ENCODE measurements at places on chromosomes 16 and 17.

GRCh38 chr16:23699100-23699499 is 13.9 kb downstream of the ERN2 start:
- peak; percentile 90 for DNase-seq

GRCh38 chr17:67931227-67931626 is 65.0 kb downstream of the C17orf58 start:
- DNase-seq: no peak

GRCh38 chr16:23502466-23502865 is 7.8 kb downstream of the GGA2 start:
- DNase-seq: no peak

DNA sequence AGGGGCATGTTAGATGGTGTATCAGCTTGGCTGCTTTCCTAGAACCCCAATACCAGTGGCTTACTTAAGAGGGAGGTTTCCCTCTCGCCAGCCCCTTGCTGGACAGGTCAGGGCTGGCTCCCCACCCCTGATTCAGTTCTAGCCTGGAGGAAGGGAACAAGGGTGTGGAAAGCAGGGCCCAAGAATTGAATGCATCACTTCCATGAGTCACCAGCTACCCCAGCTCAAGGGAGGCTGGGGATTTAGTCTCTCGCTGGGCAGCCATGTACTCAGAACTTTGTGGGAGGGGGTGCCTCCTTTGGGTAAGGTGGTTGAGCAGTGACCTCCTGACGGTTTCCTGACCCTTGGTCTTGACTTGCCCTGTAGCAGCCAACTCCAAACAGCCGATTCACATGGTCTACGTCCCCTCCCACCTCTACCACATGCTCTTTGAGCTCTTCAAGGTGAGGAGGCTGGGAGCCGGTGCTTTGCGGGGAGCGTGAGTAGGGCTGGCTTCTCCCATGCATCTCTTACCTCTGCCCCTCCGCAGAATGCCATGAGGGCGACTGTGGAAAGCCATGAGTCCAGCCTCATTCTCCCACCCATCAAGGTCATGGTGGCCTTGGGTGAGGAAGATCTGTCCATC is 12.8 kb downstream of the PDK2 start:
- DNase-seq: no peak

DNA sequence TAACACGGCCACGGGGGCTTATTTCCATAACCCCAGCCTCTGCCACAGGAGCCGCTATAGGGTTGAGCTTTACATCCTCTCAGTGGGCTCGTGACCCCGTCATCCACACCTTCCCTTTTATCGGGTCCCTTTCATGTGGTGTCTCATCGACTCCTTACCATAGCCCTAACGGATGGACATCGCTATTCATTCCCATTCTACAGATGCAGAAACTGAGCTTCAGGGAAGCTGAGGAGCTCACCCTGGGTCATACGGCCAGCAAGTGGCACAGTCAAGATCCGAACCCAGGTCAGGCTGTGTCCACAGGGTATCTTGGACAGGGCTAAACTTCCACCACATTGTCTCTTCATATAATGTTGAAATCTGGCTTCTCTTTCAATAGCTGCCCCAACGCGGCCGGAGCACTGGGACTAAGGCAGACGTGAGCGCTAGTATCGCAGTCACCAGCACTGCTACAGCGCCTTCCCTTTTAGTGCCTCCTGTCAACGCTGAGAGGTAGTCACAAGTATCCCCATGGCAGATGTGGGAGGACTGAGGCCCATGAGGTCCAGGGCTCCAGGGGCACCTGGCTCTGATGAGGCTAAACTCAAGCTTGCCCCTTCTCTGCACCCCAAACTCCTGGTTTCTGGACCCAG is 50.8 kb downstream of the SOCS1 start:
- no peak for DNase-seq

DNA sequence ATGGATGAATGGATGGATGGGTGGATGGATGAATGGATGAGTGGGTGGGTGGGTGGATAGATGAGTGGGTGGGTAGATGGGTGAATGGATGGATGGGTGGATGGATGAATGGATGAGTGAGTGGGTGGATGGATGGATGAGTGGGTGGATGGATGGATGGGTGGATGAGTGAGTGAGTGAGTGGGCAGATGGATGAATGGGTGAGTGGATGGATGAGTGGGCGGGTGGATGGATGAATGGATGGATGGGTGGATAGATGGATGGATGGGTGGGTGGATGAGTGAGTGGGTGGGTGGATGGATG is 6.4 kb upstream of the KATNB1 start:
- no peak for DNase-seq

DNA sequence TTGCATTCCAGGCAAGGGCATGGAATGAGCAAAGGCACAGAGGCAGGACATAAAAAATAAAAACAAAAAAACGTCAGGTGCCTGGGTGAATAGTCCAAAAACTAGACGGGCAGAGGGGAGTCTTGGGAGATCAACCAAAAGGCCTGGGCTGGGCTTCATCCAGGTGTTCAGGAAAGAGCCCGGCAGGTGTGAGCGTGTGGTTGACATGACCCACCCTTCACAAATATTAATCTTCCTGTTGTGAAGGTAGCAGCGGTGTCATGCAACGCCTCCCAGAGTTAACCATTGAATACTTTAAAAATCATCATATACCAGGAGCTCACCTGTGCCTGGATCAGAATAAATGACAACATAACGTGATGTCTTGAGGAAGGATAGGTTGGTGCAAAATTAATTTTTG is 90.6 kb downstream of the USP22 start:
- DNase-seq: peak; percentile 51

DNA sequence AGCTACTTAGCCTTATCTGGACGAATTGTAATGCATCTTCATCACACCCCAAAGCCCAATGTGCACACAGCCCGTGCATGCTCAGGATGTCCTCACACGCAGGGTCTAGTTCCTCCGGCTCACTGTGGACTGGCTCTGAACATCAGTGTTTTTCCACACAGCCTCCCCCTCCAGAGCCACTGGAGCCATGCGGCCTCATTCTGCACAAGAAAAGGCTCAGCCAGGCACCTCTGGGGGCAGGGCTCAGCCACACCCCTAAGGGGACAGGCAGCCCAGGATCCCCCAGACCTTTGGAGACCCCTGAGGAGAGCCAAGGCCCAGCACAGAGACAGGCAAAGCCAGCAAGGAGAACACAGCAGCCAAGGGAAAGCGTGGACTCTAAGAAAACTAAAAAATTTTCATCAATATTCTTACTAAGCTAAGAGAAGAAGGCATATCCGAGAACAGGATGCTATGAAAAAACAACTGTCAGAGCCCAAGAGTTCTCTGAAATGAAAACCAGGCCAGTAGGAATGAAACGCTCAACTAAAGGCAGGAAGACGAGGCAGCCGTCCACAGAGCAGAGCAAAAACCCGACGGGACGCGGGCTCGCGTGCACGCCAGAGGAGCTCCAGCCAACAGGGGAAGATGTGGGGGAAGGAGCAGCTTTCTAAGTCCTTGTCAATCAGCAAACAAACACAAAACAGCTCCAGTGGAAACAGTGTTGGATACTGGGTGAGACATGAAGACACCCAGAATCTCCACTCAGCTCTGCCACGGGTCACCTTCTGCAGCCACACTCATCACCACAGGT is 34.5 kb downstream of the MAP1LC3B start:
- DNase-seq: no peak

DNA sequence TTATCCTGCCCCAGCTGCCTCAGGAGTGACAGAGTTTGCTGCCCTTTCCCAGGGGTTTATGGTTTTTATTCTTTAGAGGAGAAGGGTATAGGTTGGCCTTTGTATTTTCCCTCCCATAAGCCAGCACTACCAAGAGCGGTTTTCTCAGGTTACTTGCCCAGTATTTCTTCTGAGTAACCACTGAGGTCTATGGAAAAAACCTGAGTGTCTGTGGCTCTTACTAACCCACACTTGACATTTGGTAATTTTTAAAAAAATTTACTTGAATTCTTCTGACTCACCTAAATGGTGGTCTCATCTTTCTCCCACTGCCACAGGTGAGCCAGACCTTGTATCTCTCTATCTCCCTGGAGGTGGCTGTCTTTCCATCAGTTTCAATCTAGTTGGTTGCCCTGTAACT is 6.0 kb downstream of the SLC7A6 start:
- no peak for DNase-seq

GRCh38 chr16:16036359-16036792 is 87.0 kb downstream of the ABCC1 start:
- DNase-seq: no peak

- DNase-seq: peak; percentile 71
These were observed 167.3 kb upstream of the GSE1 start for GRCh38 chr16:85445779-85446222.

DNA sequence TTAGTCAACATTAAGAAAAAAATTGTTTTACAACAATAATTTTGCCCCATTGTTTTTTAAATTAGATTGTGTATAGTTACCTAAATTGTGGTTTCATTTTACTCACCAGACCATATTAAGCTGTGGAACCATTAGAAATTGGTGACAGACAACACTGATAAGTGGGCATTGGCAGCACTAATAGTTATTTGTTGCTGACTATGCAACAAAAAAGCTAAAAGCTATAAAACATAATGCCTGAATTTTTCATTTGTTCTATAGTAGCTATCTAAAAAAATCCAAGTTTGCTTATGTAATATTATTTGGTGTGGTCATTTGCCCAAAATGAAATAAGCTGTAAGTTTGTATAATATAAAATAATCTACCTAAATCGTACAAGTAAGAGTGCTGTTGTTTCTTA is 13.7 kb upstream of the VWA3A start:
- no peak for DNase-seq

DNA sequence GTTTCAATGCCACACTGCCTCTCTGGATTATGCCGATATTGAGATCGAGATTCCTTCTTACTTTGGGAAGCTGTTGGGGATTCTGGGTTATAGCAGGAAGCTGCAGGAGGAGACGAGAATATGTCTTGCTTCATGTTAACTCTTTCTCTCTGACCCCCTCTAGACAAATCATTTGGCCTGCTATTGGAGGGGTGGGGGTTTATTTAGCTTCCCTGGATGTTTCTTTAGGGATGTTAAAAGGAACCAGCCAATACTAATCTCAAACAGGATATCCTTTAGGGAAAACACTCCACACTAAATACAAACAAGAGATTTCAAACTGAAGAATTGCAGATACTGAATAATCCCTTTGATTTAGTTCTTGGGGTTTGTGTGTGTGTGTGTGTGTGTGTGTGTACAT is 102.6 kb downstream of the TMEM100 start:
- no peak for DNase-seq

DNA sequence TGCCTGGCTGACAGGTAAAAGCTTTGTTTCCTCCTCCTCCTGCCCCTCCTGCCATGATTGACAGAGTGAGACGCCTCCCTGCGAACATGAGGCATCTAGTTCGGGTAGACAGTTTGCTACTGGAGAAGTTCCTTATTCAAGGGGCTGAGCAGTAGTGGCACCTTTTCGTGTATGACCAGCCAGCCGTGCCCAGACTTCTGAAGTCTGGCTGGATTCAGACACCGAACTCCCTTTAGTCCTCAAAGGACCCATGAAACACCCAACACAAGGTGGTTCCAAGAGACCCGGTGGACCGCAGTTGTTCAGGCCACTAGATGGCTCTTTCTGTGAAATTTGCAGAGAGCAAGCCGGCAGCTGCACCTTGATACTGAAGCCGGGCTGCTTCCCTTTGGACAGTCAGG is 192.8 kb downstream of the XYLT1 start:
- DNase-seq: peak; percentile 76

- peak; percentile 52 for DNase-seq
These were observed 645 bp upstream of the GFOD2 start for GRCh38 chr16:67719778-67720144.

GRCh38 chr16:27628241-27628942 is 78.4 kb downstream of the KATNIP start:
- DNase-seq: peak; percentile 62

- peak; percentile 34 for DNase-seq
These were observed 23.8 kb upstream of the EIF1 start for GRCh38 chr17:41664587-41665565.

GRCh38 chr17:9208381-9209105 is 187.2 kb downstream of the NTN1 start:
- DNase-seq: no peak

DNA sequence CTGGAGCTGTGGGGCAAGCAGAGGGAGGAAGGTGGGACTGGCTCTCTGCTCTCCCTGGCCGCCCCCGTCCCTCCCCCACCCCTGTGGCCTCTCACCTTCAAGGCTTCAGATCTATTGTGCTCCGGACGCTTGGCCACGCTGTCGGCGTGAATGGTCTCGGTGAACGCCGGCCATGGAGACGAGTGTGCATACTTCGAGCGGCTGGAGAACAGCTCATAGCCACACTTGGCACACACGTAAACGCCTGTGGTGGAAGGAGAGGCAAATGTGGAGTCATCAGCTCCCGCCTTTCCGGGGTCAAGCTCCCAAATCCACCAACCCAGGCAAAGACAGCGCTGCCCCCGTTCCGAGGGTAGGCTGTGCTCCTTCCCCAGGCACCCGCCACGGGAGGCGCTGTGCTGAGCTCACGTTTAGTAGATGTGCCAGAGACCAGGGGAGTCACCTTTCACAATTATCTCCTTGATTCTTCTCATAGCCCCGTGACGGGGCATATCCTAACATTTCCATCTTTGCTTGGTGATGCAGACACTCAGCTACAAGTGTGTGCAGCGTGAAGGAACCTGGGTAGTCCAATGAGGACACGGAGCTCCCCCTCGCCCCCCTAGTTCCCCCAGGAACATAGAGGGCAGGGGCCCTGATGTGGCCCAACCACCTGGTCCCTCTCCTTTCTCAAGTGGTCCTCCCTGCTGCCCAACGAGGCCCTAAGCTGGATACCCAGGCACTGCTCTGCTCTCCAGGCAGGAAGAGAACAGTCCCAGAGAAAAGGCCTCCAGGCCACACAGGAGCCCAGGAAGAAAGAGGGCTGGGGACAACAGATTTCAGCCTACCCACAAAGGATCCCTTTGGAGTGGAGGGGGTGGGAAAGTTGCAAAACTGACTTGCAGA is 1.6 kb downstream of the MSRB1 start:
- peak; percentile 46 for DNase-seq

DNA sequence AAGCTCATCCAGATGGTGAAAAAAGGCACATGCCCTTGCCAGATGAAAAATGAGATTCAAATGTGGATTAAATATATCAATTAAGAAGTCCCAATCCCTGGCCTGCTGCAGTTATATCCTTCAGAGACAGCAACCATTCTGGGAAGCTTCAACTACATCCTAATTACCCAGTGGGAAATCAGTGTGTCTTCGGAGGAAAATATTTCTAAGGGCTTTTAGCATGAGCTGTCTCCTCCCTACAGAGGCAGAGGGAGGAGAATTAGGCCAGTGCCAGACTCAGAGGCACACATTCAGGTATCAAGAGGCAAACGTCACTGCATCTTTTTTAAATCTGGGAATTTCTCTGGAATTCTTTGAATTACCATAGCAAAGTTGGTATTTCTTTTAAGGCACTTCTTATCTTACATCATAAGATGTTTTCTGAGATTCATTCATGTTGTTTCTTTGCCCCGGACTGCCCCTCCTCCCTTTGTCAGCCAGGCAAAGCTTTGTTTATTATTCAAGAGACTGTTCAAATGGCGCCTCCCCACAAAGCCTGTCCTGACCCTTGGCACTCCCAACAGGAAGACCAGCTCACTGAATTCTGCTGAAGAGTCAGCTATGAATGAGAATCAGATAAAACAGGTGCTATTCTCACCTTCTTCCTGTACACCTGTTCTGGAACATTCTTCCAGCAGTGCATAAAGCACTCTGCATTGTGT is 38.3 kb upstream of the SMPD3 start:
- peak; percentile 68 for DNase-seq

- DNase-seq: no peak
These were observed 15.9 kb downstream of the MINK1 start for GRCh38 chr17:4849011-4849536.

- no peak for DNase-seq
These were observed 466.3 kb downstream of the SOX9 start for GRCh38 chr17:72587156-72587555.

- DNase-seq: no peak
These were observed 219.0 kb downstream of the CPPED1 start for GRCh38 chr16:12584488-12585233.

GRCh38 chr17:27577884-27578717 is 52.9 kb upstream of the LGALS9 start:
- no peak for DNase-seq
